ENCODE measurements at places on chromosomes 7 and 10.

- no peak for DNase-seq
These were observed 47.5 kb downstream of the GSDME start for GRCh38 chr7:24709585-24710360.

DNA sequence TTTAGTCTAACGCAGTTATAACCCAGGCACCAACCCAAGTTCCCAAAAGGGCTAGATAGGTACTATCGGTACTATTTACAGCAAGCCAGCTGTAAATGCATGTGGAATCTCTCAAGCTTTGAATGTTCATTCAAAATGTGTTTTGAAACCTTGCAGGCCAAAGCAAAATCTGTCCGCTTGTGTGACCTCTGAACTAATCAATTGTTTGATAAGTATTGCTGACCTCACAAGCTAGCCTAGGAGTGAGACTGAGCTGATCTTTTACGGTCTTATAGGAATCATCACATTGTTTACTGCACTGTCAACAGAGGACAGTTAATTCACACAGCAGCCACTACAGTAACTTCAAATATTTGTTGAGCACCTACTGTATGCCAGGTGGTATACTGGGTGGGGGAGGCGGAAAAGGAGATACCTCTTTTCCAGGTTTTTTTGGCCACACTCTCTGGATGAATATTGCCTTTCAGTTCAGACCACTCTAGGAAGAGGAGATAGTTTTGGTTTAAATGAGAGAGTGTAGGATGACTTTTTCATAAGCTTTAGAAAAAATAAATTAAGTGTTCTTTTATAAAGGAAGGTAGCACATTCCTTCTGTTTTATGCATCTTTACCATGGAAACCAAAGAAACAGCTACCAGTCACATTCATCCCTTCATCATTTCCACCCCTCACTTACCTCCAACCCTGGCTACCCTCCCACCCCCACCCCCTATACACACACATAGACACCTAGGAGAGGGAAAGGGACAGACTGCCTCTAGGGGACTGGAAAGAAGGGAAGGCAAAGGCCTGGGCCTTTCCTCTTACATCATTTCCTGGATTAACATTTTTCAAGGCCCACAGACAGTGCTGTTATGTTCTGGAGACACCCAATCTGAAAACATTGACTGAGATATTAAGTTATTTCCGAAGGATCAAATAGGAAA, 2.4 kb downstream of the PAPSS2 start:
- no peak for DNase-seq

DNA sequence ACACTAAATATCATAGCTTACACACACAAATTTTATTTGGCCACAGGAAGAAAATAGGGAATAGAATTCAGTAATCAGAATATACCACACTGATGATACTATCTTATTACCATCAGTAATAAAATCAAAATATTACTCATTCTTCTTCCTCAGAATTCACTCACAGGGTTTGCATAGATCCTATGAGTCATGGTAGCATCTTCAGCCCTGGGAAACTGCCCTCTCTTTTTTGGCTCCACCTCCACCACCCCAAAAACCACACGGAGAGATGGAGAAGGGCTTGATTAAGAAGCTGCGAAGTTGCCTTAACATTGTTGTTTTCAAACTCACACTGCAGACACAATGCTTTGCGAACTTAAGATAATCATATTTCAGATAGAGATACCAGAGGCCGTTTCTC, 154.1 kb upstream of the AHR start:
- DNase-seq = peak; percentile 88

- DNase-seq = no peak
These were observed 221.4 kb downstream of the ADARB2 start for GRCh38 chr10:1515780-1516491.

DNA sequence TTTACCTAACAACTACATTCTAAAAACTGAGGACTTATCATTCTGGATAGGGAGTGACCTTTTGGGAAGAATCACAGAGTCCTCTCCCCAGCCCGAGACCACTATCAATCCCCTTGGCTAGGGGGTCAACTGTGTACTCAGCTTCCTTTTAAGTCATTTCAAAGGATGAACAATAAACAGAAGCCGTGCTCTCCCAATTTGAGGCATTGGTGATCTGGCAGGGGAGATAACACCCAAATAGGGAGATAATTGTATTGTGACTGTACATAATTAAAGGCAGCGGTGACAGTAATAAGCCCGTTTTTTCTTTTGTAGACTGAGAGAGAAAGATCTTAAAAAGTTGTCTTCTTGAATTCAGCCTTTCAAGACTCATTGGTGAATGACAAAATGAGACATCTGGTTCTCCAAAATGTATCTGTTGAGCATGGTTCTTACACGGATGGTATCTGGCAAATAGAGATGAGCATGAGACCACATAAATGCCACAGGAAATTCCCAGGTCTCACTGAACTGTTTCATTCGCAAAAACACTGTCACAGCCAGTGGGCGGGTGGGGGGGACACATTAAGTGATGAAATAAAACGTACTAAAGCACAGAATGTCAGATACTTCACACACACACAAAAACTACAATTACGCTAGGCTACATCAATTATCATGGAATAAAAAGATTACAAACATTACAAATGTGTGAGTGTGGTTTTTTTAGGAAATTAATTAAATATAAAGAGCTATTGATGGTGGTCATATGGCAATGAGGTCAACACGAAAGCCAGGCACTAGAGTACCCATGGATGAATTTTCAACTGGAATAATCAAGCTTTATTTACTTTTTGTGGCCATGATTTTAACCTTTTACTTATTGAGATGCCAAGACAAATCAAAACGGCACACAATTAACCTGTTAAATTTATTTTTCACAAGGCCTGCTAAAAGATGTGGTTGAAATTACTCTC, 108.4 kb downstream of the HIPK2 start:
- peak; percentile 48 for DNase-seq

Measured in activated CD4-positive, alpha-beta T cell treated with anti-CD3 and anti-CD28 coated beads, Interleukin-10, Interleukin-2, amounts not matched to agents 100 ng/mL and 50 ng/mL, durations not matched to agents 16 hours and 8 hours (primary cell).